Renal cortex interstitium (tissue), 15 donors: ENCODE measurements at places on chromosomes 16 and 17. TPM values are rescaled to one million over a fixed set of nuclear protein-coding genes. Genes with fewer than 3 reads are reported as not detected.

GNPTG gene
- 65.5 TPM for polyA plus RNA-seq

ABCA6 gene
- polyA plus RNA-seq: 6.0 TPM

ZNF469 gene
- polyA plus RNA-seq: 1.0 TPM

MYL11 gene
- polyA plus RNA-seq: 4.5 TPM

CD300A gene
- 1.00 TPM for polyA plus RNA-seq

DNAAF8 gene
- polyA plus RNA-seq: 1.8 TPM

TEKT5 gene
- 0.16 TPM for polyA plus RNA-seq

DNA sequence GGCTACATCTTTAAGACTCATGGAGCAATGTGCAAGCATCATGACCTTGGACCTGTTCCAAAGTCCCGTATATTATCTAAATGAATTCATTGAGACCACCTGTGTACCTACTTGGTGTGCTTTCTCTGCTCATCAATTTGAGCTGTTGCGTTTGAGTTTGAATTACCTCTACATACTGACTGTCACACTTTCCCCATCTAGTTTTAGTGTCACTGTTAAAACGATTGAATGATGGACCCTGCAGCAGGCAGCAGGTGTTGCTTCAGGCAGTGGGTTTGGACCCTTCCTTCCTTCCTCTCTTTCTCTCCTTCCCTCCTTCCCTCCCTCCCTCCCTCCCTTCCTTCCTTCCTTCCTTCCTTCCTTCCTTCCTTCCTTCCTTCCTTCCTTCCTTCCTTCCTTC lies 33.9 kb upstream of the ZKSCAN2 start:
- no peak for DNase-seq

- DNase-seq: no peak
Measured at GRCh38 chr16:69293401-69293800, 17.7 kb upstream of the VPS4A start.

GRCh38 chr17:42120161-42120769 lies 902 bp downstream of the KAT2A start:
- DNase-seq: no peak

DNA sequence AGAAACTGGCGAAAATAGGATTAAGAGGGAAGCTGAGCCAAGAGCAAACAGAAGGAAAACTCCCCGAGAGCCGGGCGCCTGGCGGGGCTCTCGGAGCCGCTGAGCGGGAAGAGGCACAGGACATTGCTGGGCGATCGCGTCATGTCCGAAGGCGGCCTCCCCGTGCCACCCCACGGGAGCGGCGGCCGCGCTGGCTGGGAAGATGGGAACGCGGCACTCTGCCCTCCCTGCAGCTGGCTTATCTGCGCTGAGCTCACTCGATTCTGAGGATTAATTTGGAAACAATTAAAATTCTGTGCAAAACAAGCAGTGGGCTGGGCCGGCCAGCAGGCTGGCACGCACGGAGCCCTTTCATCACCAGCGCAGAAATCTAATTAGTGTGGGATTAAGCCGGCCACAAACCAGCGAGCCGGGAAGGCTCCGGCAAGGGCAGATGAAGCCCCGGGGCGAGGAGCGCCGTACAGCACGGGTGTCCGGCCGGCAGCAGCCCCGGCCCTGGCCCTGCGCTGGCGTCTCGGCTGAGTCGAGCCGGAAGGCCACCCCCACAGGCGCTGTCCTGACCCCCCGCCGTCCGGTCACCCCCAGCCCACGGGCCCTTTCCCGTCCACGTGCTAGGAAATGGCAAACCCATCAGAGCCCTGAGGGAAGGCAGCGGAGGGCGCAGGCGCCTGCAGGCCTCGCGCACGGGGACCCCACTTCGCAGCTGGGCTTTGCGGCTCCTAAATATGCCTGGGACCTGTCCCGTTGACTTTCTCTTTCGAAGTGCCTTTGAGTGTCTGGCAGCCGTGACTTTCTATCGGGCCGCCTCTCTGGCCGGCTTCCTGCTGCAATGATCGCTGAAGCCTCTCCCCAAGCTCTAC lies 37.9 kb downstream of the SOX8 start:
- no peak for DNase-seq

DNA sequence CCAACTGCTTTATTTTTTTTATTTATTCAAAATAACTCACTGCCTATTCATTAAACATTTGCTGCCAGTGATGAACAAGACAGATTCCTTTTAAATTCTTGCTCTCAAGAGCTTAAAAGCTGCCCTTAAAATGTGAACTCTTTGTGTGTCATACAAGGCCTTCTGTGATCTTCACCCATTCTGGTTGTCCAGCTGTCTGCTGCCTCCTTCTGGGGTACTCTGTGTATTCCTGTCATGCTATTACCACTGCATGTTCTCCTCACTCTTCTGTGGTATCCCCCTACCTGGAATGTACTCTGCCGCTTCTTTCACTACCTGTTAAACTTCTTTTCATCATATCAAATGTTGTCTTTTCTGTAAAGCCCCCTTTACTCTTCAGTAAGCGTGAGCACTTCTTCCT lies 165.8 kb downstream of the CHD9 start:
- DNase-seq: no peak

DNA sequence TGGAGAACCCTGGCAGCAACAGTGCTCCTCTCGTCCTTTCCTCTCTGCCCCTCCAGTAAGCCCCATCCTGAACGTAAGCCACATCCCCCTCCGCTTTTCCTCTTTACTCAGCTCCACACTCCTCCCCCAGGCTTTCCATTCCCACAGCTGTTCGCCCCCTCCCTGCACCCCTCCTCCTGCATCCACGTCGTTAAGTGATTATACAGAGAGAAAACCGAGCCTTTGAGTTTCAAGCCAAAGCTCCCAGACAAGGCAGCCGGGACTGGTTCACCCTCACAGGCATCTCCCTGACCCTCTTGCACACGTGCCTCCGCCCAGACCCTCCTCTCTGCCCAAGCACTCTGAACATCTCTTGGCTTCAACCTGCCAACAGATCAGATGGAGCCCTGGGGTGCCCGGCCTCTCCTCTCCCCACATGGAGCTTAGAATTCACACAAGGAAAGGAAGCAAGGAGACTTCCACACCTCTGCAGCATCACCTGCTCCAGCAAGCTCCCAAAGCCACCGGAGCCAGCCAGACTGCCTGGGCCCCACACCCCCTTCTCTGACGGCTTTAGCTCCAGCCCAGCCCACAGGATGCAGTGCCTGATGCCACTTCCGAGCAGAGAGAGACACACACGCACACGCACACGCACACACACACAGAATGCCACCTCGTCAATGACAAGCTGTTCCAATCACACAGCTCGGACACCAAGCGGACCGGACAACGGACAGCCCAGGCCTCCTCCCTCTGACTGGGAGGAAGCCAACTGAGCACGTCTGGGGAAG lies 99.9 kb upstream of the CCL2 start:
- no peak for DNase-seq

DNA sequence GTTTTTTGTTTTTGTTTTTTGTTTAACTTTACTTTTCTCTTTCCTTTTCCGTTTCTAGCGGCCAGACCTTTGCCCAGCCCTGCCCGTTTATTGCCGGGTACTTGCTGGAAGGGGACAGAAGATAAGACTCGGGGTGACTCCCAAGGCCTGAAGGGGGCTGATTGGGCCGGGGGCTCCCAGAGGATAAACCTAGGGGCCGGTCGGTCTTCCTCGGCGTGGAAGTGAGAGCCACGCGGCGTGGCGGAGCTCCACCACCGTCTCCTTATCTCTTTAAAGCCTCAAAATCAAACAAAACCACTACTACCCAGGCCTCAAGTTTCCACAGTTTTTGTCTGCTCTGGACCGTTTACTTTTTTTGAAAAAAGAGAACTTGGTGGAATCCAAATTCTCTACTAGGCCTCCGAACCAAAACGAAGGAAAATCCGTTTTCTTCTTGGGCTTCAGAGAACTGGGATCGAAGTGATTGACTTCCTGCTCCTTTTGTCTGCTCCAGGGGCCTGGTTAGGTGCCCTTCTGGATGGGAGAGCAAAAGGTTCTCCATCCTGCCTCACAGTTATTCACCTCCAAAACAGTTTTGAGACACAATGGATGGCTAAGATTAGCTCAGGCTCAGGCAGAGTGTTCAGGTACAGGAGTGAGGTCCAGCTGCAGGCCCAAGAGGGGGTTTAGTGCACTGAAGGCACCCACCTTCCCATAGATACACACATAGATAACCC lies 8.5 kb upstream of the HOXB9 start:
- no peak for DNase-seq

DNA sequence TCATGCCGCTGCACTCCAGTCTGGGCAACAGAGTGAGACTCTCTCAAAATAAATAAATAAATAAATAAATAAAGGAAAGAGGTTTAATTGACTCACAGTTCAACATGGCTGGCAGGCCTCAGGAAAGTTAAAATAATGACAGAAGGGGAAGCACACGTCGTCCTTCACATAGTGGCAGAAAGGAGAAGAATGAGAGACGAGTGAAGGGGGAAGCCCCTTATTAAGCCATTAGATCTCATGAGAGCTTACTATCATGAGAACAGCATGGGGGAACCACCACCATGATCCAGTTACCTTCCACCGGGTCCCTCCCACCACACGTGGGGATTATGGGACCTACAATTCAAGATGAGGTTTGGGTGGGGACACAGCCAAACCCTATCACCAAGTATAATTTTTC lies 54.5 kb downstream of the PAFAH1B1 start:
- no peak for DNase-seq

DNA sequence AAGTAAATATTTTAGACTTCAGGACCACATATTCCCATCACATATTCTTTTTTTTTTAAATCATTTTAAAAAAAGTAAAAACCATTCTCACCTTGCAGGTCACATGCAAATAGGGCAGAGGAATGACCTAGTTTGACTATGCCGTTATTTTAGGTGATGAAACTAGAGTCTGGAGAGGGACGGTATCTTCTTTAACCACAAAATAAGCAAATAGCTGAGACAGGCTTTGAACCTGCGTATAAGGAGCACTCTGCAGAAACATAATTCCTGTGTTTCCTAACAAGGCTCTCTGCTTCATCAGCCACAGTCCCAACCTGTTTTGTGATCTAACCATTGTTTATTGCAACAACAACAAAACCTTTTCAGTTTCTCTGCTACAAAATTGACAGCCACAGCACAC lies 121.5 kb downstream of the PCTP start:
- DNase-seq: no peak

- no peak for DNase-seq
Measured at GRCh38 chr17:79478051-79478461, 132.8 kb downstream of the RBFOX3 start.

GRCh38 chr16:52076801-52077201 lies 470.1 kb downstream of the TOX3 start:
- DNase-seq: no peak

DNA sequence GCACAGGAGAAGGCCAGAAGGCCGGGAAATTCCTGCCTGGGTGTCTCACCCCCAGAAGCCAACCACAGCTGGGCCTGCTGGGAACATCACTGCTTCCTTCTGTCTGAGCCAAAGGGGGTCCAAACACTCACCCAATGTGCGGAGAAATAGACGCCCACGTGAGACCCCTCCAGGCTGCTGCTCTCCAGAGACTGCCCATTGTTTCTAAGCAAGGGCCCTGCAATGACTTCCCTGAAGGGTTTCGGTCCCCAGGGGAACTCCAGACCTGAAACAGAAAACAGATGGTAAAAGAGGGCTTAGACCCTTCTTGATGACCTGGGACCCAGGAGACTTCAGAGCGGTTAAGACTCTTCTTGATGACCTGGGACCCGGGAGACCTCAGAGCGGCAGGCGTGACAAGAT lies 41.3 kb downstream of the MRM3 start:
- no peak for DNase-seq

GRCh38 chr16:46996952-46997458 lies 23.5 kb upstream of the DNAJA2 start:
- no peak for DNase-seq

DNA sequence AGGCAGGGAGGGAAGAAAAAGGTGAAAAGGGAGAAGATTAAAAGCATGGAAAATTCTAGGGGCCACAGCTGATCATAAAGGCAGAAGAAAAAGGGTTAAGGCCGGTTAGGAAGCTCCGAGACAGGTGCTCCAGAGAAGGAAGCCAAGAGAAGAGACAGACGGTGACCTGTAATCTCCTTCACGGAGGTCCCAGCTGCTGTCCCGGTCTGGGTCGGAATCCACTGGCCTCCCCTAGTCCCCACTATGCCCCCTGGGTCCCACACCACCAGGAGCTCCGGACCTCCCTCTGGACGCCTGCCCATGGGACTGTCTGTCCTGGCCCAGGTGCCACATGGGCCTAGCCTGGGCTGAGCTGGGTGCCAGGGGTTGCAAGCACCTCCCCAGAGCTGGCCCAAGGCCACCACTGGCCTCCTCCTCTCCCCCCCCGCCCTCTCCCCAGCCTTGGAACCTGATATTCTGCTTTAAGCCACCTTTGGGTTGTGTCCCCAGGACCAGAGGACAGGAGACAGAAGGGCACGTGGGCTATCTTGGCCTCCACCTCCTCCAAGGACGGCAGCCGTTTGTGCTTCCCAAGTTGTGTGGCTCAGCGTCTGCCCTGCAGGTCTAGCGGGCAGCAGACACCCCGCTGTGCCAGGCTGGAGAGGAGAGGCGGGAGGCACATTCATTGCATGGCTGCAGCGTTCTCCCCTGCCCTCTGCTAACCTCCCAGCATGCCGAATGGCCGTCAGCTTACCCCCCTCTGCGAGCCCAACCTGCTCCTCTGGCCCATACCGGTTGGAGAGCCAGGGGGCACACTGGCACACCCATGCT lies 102.4 kb downstream of the ENGASE start:
- no peak for DNase-seq

DNA sequence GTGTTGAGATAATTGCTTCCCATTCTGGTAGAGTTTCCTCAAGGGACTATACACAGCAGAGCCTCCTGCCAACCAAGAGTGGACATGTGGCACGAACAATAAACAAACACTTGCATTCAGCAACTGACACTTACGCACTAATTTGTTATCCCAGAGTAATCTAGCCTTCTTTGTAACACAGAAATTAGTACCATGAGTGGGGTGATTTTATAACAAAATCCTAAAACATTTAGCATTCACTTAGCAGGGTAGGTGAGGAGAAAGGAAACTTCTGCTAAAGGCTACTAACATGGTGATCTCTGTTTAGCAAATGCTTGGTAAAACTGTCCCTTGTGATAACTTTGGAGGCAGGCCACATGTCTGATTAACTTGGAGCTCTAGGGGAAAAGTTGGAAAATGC lies 325.2 kb downstream of the HS3ST4 start:
- DNase-seq: no peak

DNA sequence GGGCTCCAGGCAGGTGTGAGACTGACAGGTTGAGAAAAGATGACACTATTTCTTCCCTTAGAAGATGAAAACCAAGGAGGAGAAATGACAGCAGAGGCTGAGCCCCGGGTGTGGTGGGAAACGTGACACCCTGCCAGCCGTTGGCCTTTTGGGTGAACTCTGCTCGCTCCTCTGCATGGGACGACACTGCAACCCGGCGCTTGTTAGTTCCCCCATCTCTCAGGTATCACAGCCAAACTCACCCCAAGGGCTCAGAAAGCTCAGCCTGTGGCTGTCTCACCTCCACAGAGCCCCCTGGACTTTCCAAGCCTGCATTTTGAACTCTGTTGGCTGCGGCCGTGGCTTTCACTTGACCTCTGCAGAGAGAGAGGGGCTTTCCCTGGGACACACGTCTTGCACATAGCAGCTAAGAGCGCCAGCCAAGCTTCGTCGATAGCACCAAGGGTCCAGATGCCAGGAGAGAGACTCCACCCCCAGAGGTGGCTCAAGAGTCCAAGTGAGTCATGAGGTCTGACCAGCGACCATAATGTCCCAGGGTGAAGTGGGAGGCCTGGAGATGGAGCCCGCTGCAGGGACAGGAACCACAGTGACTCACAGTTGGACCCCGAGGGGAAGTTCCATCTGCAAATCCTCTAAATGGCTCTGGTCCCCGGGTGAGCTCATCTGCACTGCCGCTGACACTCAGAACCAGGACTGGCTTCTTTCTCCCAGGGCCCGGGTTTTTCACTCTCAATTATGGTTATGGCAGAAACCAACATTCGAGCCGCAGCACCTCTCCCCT lies 301.9 kb downstream of the SOX9 start:
- DNase-seq: no peak

- DNase-seq: no peak
Measured at GRCh38 chr17:34221411-34221810, 33.7 kb upstream of the CCL2 start.

- DNase-seq: no peak
Measured at GRCh38 chr17:50892101-50892776, 26.1 kb upstream of the TOB1 start.
